Progenitor cell of endocrine pancreas (in vitro differentiated cells): ENCODE measurements at places on chromosomes 11 and 22. TPM values are rescaled to one million over a fixed set of nuclear protein-coding genes. Genes with fewer than 3 reads are reported as not detected.

The EXPH5 gene
- 32.8 and 35.0 TPM in 2 replicates for total RNA-seq

The NLRX1 gene
- 14.7 and 15.9 TPM in 2 replicates for total RNA-seq

The RCOR2 gene
- 39.4 and 39.7 TPM in 2 replicates for total RNA-seq

The DUSP8 gene
- total RNA-seq = 15.2 and 15.9 TPM in 2 replicates

The CD82 gene
- 9.3 and 9.4 TPM in 2 replicates for total RNA-seq

The L3MBTL2 gene
- 28.8 and 30.3 TPM in 2 replicates for total RNA-seq

The TRIM21 gene
- 11.4 and 11.9 TPM in 2 replicates for total RNA-seq
